ENCODE measurements at places on chromosomes 5 and 9.
A peak's percentile ranks its signal among the peaks of the same experiment; 100 is the strongest.

DNA sequence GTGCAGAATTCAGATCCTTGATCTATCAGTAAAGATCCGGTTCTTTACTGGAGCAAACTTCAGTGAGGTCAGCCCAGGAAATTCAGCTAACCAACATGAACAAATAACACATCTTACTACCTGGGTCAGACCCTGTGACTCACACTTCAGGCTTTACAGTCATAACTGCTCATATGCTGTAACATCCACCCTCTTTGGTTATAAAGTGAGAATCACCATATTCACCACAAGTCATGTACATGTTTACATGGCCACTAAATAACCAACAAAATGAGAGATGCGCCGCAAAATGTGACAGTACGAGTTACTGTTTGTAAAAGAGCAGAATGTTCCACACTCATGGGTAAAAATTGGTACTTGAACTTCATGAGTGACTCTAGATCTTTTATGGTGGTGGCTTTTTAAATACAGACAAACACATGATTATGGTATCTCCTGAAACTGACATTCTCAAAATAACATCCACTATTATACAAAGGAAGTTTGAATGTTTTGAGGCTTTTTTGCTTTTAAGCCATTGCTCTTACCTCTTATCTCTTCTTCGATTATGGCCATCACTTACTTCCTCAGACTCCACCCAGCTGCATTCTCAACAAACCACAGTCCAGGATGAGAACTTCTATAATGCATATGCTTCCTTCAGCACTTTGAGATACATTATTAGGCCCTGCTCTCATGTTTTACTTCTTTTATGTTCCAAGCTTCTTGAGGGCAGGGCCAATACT lies 516.6 kb downstream of the RAB3C start:
- no peak for DNase-seq

GRCh38 chr5:75062925-75063531 lies 10.7 kb upstream of the GCNT4 start:
- DNase-seq, result no peak

GRCh38 chr9:124550072-124550471 lies 42.9 kb upstream of the NR5A1 start:
- DNase-seq, result no peak

DNA sequence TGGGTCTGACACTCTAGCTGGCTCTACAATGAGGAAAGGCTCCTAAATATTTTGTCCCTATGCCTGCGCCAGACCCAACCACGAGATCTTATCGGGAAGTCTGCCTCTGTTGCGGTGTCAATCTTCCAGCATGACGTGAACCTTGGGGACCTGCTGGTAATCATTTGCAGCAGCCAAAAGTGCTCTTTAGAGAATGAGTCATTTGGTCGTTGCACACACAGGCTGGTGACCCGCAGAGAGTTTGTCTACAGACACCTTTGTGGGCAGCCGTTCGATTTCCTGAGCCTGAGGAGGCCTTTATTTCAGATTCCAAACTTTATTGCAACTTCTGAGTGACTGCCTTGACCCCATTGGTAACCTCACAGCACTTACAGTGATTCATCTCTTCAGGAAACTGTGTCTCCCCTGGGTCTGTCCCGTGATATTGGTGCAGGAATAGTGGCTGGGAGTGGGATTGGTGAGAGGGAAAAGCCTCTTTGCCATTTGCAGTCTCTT lies 326.1 kb downstream of the NSG2 start:
- no peak for DNase-seq

- DNase-seq, result no peak
Measured at GRCh38 chr9:4590430-4591122, 71.5 kb upstream of the PLPP6 start.

DNA sequence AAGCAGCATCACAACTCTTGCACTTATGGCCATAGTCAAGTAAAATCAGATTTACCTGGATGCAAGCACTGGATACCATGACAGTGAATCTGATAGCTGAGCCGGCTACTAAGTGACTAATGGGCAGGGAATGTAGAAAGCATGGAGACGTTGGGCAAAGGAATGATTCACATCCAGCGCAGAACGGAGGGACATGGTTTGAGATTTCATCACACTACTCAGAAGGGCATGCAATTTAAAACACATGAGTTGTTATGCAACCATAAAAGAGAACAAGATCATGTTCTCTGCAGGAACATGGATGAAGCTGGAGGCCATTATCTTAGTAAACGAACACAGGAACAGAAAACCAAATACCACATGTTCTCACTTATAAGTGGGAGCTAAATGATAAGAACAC lies 169.1 kb upstream of the PIK3R1 start:
- no peak for DNase-seq

DNA sequence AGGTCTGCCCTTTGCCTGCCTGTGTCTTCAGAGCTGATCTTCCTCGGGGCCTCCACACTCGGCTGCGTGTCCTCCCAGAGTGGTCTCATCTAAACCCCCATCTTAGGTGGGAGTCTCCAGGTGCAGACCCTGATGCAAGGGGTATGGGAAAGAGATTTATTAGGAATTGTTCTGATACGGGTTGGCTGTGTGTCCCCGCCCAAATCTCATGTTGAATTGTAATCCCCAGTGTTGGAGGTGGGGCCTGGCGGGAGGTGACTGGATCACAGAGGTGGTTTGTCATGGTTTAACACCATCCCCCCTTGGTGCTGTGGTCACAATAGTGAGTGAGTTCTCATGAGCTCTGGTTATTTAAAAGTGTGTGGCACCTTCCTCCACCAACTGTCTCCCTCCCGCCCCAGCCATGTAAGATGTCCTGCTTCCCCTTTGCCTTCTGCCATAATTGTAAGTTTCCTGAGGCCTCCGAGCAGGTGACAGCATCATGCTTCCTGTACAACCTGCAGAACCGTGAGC lies 208.4 kb downstream of the AOPEP start:
- DNase-seq, result no peak

DNA sequence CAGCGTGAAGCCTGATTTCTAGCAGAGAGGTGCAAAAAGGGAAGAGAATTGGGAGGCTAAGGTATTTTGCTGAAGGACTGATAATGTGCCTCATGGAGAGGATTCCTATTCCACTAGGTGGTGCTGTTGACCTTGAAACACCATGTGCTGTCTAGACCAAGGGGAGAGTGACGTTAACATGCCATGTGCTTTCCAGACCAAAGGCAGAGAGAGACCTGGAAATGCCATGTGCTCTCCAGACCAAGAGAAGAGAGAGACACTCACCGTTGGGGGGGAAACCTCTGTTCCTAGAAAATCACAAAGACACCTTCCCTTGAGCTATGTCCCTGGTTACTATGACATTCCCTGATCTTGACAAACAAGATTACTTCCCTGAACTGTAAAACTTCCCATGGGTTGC lies 286.0 kb upstream of the TUSC1 start:
- peak; percentile 4 for DNase-seq

- no peak for DNase-seq
Measured at GRCh38 chr9:118108971-118109370, 404.8 kb downstream of the TLR4 start.

DNA sequence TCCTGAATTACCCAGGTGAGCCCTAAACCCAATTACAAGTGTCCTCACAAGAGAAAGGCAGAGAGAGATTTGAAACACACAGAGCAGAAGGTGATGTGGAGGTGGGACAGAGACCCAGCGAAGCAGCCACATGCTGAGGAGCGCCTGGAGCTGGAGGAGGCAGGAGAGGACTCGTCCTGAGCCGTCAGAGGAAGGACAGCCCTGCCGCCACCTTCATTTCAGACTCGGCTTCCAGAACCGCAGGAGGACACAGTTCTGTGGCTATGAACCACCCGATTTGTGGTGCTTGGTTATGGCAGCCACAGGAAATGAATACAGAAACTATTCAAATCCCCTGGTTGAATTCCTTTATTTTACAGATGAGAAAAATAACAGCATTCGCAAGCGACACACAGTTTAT lies 16.4 kb upstream of the FBP1 start:
- DNase-seq, result no peak

DNA sequence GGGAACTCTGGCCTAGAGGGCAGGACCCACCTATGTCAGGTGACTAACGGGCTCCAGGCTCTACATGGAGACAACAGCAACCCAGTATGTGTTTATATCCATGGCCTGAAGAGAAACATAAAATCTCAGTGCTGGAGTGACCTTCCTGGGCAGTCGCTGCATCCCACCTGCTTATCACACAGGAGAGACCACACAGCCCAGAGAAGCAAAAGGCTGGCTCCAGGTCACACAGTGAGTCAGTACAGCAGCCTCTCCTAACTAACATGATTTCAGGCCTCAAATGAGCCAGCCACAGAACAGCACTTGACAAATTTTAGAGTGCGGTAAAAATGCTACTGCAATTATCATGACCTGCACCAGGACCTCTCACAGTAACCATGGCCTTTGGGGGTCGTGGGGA lies 54.0 kb upstream of the TGFBR1 start:
- DNase-seq, result no peak
